ENCODE measurements at places on chromosomes 13 and 19. TPM values are rescaled to one million over a fixed set of nuclear protein-coding genes. Genes with fewer than 3 reads are reported as not detected.

DNA sequence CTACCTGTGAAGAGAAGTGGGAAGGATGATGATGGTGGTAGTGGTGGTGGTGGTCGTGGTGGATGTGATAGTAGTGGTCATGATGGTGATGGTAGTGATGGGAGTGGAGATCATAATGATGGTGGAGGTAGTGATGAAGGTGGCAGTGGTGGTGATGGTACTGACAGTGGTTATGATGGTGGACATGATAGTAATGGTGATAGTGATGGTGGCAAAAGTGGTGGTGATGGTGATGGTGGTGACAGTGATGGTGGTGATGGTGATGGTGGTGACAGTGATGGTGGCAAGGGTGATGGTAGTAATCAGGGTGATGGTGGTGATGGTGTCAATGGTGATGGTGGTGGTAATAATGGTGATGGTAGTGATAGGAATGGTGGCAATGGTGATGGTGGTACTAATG lies 26.2 kb downstream of the MBD3L2B start:
- no peak for DNase-seq
- peak overlapping the region; percentile 5 for H3K27ac ChIP-seq
- no peak overlapping the region for H3K4me3 ChIP-seq
- H3K36me3 ChIP-seq = no peaks in the 10 kb centered on the region

DNA sequence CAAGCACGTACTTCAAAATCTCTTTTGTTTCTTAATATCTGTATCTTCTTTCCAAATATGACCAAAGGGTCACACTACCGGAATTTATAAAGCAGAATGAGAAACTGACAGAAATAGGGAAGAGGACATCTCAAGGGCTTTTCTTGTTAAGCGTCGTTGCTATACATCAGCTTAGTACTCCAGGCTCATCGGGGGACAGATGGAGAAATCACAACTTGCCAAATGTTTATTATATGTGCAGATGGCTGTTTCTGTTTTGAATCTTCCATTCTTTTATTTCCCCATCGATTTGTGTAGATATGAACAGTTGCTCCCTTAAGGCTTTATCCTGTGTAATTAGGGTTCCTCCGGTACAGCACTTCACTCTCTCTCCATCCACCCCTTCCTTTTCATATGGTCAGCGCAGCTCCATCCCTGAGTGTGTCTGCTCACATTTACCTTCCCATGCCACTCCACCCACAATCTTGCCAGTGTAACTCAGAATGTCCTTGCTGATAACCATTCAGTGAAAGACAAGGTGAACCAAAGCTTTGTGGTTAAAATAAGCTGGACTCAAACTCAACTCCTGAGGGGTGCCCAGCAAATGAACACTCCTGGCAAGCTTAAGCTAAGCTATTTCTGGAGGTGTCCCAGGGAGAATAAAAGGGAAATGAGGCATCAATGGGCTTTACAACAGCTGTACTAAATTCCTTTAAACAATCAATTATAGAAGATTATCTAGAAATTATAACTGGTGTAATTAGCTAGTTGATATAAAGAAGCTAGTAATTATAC lies 51.3 kb downstream of the TBC1D4 start:
- no peaks in the 10 kb centered on the region for H3K4me1 ChIP-seq
- H3K27ac ChIP-seq = no peak overlapping the region
- H3K27me3 ChIP-seq = peaks cover 11% of the 10 kb centered on the region
- no peaks in the 10 kb centered on the region for H3K36me3 ChIP-seq
- DNase-seq = no peak

DNA sequence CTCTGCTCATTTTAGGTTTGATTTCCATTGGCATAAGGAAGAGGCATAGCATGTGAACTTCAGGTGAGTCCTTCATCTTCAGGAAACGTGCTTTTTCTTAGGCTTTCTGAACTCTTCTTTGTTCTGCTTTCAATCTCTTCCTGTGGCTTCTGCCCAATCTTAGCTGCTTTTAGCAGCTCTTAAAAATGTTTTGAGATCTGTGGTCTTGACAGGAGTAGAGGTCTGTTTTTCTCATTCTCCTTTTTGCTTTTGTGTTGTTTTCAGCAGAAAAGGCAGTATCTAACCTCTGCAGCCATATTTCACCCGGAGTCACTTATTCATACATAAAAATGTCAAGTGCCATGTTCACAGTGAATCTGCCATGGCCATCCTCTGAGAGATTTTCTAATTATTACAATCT lies 120.3 kb downstream of the LIG4 start:
- no peaks in the 10 kb centered on the region for H3K4me1 ChIP-seq
- no peaks in the 10 kb centered on the region for H3K27me3 ChIP-seq
- H3K4me3 ChIP-seq = no peak overlapping the region
- no peak overlapping the region for H3K27ac ChIP-seq

DNA sequence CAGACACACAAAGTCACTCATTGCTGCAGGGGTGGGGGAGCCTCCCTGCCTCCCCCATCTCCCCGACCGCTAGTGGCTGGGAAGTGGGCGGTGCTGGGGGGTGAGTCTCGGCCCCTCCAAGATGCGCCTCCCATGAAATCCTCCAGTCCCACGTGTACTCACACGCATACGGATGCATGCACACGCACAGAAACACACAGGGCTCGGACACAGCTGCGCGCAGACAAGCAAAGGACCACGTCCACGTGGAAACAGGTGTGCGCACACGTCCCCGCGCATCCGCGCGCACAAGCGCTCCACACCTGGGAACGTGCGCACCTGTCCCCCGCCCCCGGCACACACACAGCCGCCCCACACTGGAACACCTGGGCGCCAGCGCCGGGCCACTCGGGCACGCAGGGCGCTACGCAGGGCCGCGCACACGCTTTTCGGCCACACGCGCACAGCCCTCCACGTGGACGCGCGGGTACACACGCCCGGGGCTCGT lies 687 bp downstream of the MATK start:
- H3K27ac ChIP-seq = peak overlapping the region; percentile 72
- peak overlapping the region; percentile 79 for H3K4me3 ChIP-seq
- H3K36me3 ChIP-seq = peaks cover 35% of the 10 kb centered on the region
- H3K4me1 ChIP-seq = peaks cover 34% of the 10 kb centered on the region
- H3K27me3 ChIP-seq = no peaks in the 10 kb centered on the region

GRCh38 chr19:42274065-42274682 lies 5.1 kb downstream of the CIC start:
- no peaks in the 10 kb centered on the region for H3K27me3 ChIP-seq
- no peak overlapping the region for H3K27ac ChIP-seq
- H3K4me1 ChIP-seq = peaks cover 66% of the 10 kb centered on the region

- H3K4me1 ChIP-seq = no peaks in the 10 kb centered on the region
- H3K36me3 ChIP-seq = no peaks in the 10 kb centered on the region
- H3K4me3 ChIP-seq = no peak overlapping the region
- no peak for DNase-seq
- H3K27ac ChIP-seq = no peak overlapping the region
- no peaks in the 10 kb centered on the region for H3K27me3 ChIP-seq
Observed at GRCh38 chr19:8088752-8089663, 36.4 kb downstream of the CCL25 start.

DNA sequence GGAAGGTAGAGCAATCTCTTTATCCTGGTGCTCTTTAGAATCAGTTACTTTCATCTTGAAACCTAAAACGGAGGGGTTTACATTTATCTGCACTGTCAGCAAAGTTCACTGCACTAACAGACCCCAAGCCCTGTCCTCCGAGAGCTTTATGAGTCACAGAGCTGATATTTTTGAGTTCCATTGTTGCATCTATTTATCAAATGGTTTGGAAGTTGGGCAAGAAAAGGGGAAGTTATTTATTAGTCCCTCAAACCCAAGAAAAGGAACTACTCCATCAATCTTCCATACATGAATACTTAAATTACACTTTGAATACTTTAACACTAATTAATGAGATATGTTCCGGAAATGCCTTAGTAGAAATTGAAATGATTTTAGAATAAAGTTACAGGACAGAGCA lies 55.5 kb downstream of the EDNRB start:
- H3K4me1 ChIP-seq = peaks cover under 1% of the 10 kb centered on the region
- no peaks in the 10 kb centered on the region for H3K36me3 ChIP-seq
- no peak for DNase-seq
- peaks cover 9% of the 10 kb centered on the region for H3K27me3 ChIP-seq
- H3K27ac ChIP-seq = no peak overlapping the region

Gene SLITRK1
- not detected for total RNA-seq

Gene ZNF723
- not detected for total RNA-seq

Gene KLK6
- total RNA-seq = not detected

Gene PGLYRP1
- not detected for total RNA-seq

All from activated CD8-positive, alpha-beta T cell treated with anti-CD3 and anti-CD28 coated beads, Interleukin-2, amount 10 ng/mL, durations not matched to agents 7 days and 5 days (primary cell).